ENCODE measurements at places on chromosomes 11 and 22. TPM values are rescaled to one million over a fixed set of nuclear protein-coding genes. Genes with fewer than 3 reads are reported as not detected.

DNA sequence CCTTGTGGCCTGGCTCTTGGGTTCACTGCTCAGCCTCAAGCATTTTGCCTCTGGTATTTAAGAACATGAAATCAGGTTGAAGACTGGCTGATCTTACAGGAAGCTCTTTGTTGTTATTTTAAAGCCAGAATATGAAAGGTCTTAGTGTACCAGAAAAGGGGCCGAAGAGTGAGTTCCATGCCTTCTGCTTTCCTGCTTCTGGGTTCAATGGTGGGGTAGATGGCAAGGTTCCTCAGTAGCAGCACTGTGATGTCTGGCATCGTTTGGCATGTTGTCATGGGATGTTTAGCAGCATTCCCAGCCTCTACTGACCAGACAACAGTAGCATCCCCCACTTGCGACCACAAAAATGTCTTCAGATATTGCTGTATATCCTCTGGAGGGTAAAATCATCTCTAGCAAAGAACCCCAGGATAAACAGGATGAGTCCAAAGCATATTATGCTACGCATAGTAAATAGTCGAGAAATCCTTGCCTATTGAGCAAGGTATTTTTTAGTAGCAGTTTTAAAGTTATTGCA is 2.4 kb downstream of the VPS26B start:
- H3K27ac ChIP-seq: no peak overlapping the region
- H3K4me3 ChIP-seq: no peak overlapping the region
- H3K4me1 ChIP-seq: no peaks in the 10 kb centered on the region
- H3K36me3 ChIP-seq: no peaks in the 10 kb centered on the region

SLC5A12 gene
- 1.4 TPM for total RNA-seq

CBLIF gene
- not detected for total RNA-seq

DNA sequence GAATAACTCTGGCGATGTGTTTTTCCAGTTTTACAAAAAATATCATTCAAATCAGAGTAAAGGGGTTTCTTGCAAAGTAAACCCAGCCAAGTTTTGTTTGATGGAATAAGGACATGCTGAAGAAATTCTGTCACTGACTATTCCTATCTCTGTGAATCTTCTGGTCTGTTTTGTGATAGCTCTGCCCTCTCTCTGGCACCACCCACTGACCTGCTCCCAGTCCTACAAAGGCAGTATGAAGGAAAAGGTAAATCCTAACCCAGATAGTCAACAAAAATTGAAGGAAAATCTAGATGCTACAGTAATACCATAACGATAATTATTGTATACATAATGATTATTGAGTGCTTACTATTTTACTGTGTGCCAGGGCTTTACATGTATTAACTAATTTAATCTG is 76.3 kb upstream of the TP53AIP1 start:
- no peaks in the 10 kb centered on the region for H3K36me3 ChIP-seq
- no peak for DNase-seq
- H3K4me3 ChIP-seq: no peak overlapping the region

- DNase-seq: no peak
- H3K4me3 ChIP-seq: no peak overlapping the region
- no peaks in the 10 kb centered on the region for H3K27me3 ChIP-seq
- H3K36me3 ChIP-seq: no peaks in the 10 kb centered on the region
Observed at GRCh38 chr11:111819829-111820237, 51.5 kb downstream of the ALG9 start.

MFNG gene
- 1.7 TPM for total RNA-seq

- no peak for DNase-seq
- H3K36me3 ChIP-seq: no peaks in the 10 kb centered on the region
- no peak overlapping the region for H3K27ac ChIP-seq
- H3K4me1 ChIP-seq: no peaks in the 10 kb centered on the region
Observed at GRCh38 chr22:22159384-22159783, 85.2 kb upstream of the VPREB1 start.

PISD gene
- total RNA-seq: 46.0 TPM

HEPN1 gene
- not detected for total RNA-seq

KDM4E gene
- not detected for total RNA-seq

UBQLN3 gene
- not detected for total RNA-seq

DNA sequence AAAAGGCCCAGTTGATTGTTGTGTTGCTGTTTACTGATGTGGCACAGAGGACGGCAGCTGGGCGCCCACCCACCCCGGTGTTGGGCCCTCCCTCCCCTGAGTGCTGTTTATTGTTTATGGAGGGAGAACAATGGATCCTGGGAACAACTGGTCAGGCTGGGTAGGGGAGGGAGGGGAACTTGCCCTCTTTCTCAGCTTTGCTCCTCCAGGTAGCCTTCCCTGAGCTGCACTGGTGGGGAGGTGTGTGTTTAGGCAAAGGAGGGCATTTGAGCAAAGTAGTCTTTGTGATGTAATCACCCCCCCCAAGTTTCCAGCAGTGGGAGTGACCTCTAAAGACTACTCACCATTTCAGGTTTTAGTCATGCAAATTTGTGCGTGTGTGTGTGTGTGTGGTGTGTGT is 1035.3 kb downstream of the NTM start:
- peaks cover 4% of the 10 kb centered on the region for H3K27me3 ChIP-seq
- H3K4me1 ChIP-seq: peaks cover 12% of the 10 kb centered on the region
- H3K27ac ChIP-seq: no peak overlapping the region
- H3K36me3 ChIP-seq: no peaks in the 10 kb centered on the region

- DNase-seq: no peak
- no peaks in the 10 kb centered on the region for H3K36me3 ChIP-seq
- H3K4me3 ChIP-seq: no peak overlapping the region
- H3K27me3 ChIP-seq: no peaks in the 10 kb centered on the region
- peaks cover 5% of the 10 kb centered on the region for H3K4me1 ChIP-seq
- no peak overlapping the region for H3K27ac ChIP-seq
Observed at GRCh38 chr11:3795131-3796001, 2.0 kb downstream of the NUP98 start.

DNA sequence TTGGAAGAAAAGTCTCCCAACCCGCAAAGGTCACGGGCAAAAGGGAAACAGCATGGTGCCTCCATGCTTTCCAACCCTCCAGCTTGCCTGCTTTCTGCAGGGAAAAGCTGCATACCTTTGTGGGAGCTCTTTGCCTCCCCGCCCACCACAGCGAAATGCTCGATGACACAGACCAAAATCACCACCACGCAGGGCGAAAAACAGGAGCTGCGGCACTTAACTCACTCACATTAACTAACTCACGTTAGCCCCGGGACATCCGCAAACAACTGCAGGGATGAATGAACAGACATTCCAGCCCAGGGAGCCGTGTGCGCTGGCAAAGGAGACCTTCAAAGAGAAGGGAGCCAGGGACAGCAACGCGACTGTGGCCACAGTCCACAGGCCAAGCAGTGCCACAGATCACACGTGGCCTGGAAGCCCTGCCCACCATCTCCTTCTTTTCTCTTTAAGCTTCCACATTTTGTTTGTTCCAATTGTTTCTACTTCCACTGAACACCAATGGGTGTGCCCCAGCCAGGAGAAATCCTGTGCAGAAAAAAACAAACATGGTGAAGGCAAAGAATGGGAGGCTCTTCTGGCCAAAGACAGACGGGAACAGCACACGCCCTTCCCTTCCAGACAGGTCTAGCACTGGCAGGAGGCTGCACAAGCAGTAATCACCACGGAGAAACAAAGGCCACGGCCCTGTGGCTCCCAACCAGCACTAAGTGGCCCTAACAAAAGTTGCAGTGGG is 39.3 kb downstream of the DUSP8 start:
- no peaks in the 10 kb centered on the region for H3K4me1 ChIP-seq
- H3K27me3 ChIP-seq: no peaks in the 10 kb centered on the region
- H3K36me3 ChIP-seq: no peaks in the 10 kb centered on the region
- H3K4me3 ChIP-seq: no peak overlapping the region
- no peak overlapping the region for H3K27ac ChIP-seq

Data from H1 (cell line).